Pancreas (tissue), 10 donors: ENCODE measurements at places on chromosomes 13 and 19. TPM values are rescaled to one million over a fixed set of nuclear protein-coding genes. Genes with fewer than 3 reads are reported as not detected.

ZNF579 gene
- total RNA-seq = 9.2 TPM

DNA sequence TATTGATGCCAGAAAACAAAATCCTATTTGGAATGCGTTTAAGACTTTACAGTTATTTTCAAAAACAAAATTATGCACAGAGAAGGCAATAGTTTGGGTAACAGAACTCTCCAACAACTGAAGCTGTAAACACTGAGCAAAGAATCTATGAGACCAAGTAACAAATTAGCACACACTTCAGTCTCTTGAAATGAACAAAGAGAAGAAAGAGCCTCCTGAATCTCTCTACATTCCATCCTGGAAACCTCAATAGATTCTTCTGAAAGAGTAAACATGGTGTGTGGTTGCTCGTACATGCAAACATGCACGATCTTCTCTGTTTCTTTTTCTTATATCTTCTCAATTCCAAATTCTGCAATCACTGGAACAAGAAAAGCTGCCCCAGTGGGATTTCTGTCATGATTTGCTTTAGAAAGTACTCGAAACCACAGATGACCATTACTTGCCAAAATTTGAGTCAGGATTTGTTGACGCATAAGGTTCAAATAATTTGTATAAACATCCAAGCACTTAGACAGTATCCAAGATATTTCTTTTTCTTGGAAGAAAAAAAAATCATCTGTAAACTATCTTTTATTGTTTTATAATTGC, 137.9 kb upstream of the DACH1 start:
- DNase-seq = no peak

DNA sequence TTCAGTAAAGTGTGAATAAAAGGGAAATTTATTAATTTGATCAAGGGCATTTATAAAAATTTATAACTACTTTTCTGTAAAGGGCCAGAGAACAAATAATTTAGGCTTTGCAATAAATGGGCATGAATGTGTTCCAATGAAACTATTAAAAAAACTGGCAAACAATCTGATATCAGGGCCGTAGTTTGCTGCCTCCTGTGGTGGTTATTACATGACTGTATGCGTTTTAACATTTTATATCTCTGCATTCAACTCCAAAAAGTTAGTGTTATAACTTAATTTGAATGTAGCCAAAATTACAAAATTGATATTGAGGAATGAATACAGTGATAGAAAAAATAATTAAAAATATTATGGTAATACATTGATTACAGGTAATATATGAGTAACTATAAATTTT, 80.5 kb upstream of the POSTN start:
- no peak for DNase-seq

DNA sequence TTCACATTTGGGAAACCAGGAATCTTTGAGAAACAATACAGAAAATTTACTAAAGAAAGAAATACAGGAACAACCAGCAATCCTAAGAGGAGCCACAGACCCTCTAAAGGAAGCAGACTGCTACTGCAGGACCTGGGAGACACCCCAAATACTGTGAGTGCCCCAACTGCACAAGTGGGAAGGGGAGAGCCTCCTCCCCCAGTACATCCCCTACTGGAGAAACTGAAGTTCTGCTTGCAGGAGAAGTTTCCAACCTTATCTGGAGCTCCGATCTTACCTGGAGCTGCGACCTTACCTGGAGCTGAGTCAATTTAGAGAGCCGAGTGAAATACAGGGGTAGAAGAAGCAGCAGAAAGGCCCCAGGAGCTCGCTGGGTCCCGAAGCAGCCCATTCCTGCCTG, 236.4 kb upstream of the SPRY2 start:
- no peak for DNase-seq
